Karpas-422 (cell line): ENCODE measurements at places on chromosomes 11 and 22.
A peak's percentile ranks its signal among the peaks of the same experiment; 100 is the strongest.

- DNase-seq: peak; percentile 54
Measured at GRCh38 chr11:696955-697491, 1.4 kb downstream of the TMEM80 start.

DNA sequence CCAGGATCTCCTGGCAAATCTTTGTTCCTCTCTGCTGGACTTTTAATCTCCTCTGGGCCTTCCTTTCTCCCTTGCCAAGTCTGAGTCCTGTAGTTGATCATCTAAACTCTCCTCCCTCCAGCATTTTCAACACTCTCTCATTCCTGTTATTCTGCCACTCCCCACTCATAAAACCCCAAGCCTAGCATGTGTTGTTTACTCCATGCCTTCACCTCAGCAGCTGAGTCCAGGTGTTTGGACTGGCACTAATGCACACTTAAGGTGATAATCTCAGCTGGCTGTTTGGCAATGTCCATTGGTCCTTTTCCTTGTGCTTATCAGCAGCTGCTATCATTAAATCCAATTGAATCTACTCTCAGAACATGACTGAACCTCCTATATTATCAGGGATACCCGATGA is 876.8 kb upstream of the TENM4 start:
- no peak for DNase-seq

GRCh38 chr11:69647390-69647748 is 6.4 kb downstream of the CCND1 start:
- DNase-seq: no peak

DNA sequence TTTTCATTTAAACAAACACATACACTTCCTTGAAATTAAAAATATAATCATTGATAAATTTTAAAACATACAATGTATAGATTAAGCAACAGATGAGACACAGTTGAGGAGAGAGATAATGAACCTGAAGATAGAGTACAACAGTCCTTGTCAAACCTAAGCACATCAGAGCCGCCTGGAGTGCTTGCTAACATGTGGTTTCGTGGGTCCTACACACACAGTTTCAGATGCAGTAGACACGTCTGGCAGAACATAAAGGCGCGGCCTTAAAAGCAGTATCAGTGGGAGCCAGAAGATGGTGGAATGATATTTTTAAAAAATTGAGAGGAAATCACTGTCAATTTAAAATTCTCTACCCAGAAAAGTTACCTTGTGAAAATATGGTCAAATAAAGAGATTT is 134.4 kb downstream of the MPPED1 start:
- DNase-seq: no peak

- no peak for DNase-seq
Measured at GRCh38 chr22:44207981-44208317, 27.2 kb downstream of the PARVG start.

DNA sequence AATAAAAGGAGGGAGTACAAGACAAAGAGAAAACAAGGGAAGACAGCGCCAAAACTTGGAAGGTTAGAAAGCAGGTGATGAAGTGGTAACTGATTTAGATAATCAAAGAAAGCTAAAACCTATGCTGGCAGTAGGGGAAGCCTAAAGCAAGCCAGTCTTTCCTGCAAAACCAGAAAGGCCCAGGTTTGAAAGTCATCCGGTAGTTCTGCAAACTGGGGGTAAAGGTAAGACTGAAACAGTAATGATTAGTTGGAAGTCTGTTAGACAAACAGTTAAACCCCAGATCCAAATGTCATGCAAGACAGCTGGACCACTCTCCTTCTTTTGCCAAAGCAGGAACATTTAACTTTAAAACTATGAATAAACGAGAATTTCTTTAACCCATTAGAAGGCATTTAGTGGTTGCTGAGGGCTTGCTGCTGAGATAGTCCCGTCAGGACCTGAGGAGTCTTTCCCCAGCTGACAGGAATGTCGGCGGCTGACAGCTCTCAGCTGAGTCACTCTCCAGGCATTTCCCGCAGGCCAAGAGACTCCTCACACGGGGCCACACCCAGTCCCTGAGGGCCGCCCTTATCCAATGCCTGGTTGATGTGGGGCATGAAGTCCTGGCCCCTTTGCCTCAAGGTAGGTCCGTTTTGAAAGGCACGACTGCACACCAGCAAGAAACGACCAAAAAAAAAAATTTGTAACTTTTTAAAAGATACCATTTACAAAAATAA is 36.3 kb upstream of the CFAP300 start:
- DNase-seq: no peak

GRCh38 chr11:114273071-114273470 is 23.1 kb upstream of the NNMT start:
- no peak for DNase-seq

DNA sequence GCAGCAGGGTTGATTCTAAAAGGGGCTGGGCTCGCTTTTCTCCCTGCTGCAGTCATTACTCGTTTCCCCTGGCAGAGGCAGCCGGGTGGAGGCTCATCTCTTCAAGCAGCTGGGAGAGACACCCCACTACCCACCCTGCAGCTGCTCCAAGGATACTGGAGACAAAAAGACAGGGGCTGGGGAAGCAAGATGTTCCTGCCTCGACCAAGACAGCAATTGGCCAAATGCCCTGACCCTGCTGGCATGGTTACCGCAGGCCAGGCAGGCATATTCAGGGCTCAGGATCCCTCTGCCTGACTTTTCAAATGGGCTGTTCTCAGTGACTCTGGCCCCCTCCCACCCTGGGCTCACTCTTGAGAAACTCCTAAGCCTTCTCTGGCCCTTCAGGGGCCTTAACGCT is 6.8 kb upstream of the RGL4 start:
- DNase-seq: no peak
